ENCODE measurements at places on chromosomes 7 and 10. TPM values are rescaled to one million over a fixed set of nuclear protein-coding genes. Genes with fewer than 3 reads are reported as not detected.

HOXA4 gene
- total RNA-seq: 1.5 TPM

CD36 gene
- total RNA-seq: 0.19 TPM

TAS2R16 gene
- total RNA-seq: not detected

PKD1L1 gene
- 0.02 TPM for total RNA-seq

CRTAC1 gene
- total RNA-seq: 1.3 TPM

FAS gene
- total RNA-seq: 31.9 TPM

COL1A2 gene
- not detected for total RNA-seq

CRYGN gene
- not detected for total RNA-seq
